ENCODE measurements at places on chromosomes 16 and 17. TPM values are rescaled to one million over a fixed set of nuclear protein-coding genes. Genes with fewer than 3 reads are reported as not detected.

- peak; percentile 4 for DNase-seq
Measured at GRCh38 chr17:74610108-74610507, 13.4 kb downstream of the CD300E start.

GRCh38 chr17:48612854-48613691, 2.0 kb downstream of the HOXB8 start:
- DNase-seq: no peak

GRCh38 chr17:17805575-17805974, 31.2 kb downstream of the SREBF1 start:
- DNase-seq: no peak

GRCh38 chr17:73432624-73433190, 120.9 kb upstream of the CDC42EP4 start:
- no peak for DNase-seq

DNA sequence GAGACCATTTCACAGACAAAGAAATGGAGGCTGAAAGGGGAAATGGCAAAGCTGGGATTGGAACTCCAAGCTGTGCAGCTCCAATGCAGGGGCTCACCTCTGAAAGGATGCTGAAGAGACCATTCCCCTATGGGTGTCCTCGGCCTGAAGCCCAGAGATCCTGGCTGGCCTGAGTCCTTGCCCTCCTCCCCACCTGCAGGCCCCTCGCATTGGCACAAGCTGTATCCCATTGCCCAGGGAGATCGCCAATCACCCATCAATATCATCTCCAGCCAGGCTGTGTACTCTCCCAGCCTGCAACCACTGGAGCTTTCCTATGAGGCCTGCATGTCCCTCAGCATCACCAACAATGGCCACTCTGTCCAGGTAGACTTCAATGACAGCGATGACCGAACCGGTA, 2.6 kb downstream of the CA7 start:
- DNase-seq: no peak

- no peak for DNase-seq
Measured at GRCh38 chr16:52643006-52643405, 96.1 kb upstream of the TOX3 start.

DNA sequence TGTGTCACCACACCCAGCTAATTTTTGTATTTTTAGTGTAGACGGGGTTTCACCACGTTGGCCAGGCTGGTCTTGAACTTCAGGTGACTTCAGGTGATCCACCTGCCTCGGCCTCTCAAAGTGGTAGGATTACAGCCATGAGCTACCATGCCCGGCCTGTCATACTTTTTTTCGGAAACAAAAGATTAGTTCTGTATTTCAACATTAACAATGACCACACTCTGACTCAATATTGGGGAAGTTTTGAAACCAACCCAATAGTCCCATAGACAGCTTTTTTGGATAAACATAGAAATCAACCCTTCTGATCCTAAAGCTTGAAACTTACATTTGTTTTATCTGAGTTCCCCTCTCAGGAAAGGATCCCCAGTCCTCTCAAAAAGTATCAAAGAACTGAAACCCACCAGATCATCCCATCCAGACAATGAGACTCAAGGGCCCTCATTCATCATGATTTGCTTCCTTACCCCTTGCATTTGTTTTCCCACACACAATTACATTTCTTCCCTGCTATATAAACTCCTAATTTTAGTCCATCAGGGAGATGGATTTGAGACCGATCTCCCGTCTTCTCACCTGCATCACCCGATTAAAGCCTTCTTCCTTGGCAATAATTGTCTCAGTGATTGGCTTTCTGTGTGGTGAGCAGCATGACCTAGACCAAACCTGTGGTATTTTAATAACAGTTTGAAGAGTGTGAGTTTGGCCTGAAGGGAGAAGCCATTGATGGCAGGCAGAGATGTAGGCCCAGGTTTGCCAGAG, 7.2 kb upstream of the AGRP start:
- no peak for DNase-seq

DNA sequence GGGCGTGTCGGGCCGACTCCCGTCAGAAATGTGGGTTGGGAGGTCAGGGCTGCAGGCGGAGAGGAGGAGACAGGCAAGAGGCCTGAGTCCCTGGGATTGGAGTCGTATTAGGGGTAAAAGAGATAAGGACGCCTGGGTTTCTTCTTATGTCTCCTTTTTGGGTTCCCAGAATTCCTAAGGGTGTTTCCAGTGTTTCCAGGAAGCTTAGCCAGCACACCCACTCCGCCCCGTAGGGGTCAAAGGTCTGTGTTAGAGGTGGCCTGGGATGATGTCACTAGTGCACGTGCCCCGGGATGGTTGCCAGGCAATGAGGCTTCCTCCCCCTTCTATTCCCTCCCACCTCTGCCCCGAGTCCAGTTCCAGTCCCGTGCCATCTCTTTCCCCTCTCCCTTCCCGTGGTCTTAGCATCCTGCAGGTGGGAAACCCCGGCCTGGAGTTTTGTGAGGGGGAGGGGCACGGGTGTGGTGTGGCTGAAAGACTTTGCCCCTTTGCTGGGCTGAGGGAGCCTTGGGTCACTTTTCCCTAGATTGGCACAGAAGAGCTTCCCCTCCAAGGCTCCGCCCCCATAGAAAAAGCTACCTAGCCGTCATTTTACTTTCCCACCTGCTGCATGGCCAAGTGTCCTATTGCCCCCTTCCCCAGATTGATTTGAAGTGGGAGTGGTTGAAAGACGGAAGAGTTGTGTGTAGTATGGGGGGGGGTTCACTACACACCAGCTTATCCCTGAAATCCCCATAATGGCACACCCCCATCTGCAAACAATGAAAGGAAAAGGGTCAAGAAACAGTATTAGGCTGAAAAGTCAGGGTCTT, 2.8 kb downstream of the KDM6B start:
- DNase-seq: peak; percentile 89

GRCh38 chr17:74601944-74602572, 10.0 kb upstream of the CD300LD start:
- peak; percentile 22 for DNase-seq

DNA sequence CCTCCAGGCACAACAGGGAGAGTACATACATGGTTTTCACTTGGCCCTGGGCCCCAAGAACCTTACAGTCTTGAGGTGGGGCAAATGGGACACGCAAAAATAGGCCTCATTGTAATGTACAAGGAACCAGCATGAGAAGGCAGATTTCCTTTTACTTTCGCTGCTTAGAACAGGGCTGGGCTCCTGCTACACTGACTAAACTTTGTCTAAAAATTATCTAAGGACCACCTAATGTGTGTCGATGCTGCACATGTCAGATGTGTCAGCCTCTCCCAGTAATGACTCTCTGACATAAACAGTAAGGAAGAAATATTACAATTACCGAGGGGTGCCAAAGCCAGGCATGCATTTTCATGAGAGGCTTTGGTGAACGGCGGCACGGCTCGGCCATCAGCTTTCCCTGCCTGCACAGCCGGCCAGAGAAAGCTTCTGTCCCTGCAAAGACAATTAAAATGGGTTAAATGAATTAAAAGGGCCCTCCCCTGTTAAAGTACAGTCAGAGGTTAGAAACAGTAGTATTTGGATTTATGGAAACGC, 224.2 kb upstream of the IRX3 start:
- DNase-seq: no peak

DNA sequence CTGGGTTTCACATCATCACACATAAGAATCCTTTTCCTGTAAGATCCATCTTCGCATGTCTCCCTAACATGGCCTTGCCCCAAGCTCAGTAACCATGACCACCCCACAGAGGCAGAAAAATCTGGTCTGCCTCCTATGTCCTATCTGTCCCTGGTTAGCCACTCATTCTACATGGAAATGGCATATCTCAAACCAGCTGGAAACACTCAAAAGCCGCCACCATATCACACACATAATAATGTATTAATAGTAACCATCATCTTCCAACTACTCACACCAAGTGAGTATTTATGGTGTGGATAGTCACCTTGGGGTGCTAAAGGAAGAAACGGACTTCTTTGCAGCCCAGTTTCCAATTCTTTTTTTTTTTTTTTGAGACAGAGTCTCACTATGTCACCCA, 11.4 kb downstream of the FAM117A start:
- DNase-seq: no peak

DNA sequence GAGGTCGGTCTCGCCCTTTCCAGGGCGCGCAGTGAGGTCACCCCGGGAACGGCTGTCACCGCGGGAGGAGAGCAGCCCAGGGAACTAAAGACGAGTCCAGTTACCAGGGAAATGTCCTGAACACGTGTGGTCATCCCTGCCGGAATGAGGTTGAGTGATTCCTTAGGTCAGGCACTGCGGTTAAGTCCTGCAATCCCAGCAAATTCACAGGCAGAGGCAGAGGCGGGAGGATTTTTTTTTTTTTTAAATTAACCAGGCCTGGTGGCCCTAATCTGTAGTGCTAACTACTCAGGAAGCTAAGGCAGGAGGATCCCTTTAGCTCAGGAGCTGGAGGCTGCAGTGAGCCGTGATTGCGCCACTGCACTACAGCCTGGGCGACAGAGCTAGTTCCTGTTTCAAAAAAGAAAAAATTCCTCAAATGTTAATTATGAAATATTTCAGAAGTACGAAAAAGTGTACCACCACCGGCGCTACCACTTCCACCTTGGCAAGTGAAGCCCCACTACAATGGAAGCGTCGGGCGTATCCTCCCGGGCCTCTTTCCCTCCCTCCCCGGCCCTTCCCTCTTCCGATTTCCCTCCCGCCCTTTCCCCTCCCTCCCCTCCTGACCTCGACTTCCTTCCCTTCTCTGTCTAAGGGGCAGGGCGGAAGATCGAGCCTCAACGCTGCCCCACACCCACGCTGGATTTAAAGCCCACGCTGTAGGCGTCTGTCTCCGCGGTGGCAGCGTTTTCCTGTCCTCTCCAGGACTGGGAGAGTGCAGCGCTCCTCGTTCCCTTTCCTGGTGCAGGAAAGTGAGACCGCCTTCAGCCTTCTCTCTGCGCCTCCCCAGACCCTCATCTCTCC, 27.3 kb downstream of the SLFN11 start:
- DNase-seq: peak; percentile 60

DNA sequence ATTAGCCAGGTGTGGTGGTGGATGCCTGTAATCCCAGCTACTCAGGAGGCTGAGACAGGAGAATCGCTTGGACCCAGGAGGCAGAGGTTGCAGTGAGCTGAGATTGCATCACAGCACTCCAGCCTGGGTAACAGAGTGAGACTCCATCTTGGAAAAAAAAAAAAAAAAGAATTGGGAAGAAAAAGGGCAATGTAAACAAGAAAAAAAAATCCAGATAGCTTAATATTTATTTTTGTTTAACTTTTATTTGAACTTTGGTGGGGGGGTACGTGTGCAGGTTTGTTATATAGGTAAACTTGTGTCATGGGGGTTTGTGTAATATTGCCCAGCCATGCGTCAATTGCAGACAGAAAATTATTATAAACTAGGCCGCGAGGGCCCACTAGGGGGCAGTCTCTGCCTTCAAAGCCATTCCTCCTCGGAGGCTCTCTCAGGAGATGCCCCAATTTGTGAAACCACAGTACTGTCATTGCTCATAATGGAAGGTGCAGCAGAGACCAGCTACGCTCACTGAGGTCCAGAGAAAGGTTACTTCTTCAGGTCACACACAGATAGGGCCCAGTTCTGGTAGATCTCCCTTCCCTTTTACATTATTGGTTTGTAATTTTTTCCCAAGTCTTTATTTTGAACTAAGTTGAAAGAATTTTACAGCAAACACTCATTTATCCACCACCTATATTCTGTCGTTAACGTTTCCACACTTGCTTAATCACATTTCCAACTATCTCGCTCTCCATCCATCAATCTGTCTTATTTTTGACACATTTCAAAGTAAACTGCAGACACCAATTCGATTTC, 206.2 kb downstream of the PRKCB start:
- DNase-seq: peak; percentile 8

DNA sequence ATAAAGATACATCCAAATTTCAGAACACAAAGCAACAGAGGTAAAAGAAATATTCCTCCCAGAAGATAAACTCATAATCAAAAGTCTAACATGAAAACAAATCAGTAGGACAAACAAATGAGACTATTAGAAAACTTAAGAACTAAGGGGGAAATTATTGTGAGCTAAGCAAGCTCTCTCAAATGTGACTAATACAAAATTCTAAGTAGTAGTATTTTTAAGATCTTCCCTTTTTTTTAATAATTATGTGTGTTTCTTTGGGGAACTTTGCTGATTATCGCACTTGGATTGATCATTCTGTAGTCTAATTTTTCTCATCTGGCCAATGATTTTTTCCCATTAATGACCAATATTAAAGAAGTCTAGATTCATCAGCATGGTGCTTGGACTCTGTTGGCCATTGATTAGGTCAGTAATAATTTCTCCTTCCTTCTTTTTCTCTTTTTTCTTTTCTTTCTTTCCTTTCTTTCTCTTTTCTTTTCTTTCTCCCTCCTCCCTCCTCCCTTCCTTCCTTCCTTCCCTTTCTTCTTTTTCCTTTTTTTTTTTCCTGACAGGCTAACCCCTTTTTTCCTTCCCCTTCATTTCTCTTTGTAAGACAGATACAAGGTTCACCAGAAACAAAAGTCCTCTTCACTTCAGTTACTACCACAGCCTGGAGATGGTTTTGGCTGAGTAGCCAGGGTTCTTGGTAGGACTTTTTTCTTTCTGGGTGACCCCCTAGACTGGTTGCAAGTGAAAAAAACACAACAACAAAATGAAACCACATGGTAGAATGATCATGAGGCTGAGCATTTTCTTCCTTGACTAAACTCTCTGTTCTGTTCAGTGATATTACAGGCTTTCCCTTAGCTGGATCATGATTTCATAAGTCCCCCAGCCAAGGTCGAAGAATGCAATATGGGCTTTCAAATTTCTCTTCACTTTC, 2.9 kb upstream of the ABCA6 start:
- no peak for DNase-seq

METTL22 gene
- 16.5 TPM for total RNA-seq

CCL8 gene
- total RNA-seq: not detected

PTX4 gene
- total RNA-seq: not detected

ABHD15 gene
- 20.6 TPM for total RNA-seq

PRSS53 gene
- total RNA-seq: 0.52 TPM

SCGB1C2 gene
- not detected for total RNA-seq

DYNC1LI2 gene
- total RNA-seq: 157 TPM

PIPOX gene
- 0.94 TPM for total RNA-seq

CPNE2 gene
- total RNA-seq: 32.2 TPM

SPNS2 gene
- 151 TPM for total RNA-seq

ABCC11 gene
- 0.05 TPM for total RNA-seq

SP6 gene
- 1.2 TPM for total RNA-seq

Data from renal cortical epithelial cell (primary cell).